ENCODE measurements at places on chromosomes 3 and 15.

GRCh38 chr3:52710512-52710911 lies 4.6 kb downstream of the SPCS1 start:
- no peak for DNase-seq

- DNase-seq: no peak
These were observed 63.0 kb downstream of the MINAR1 start for GRCh38 chr15:79494963-79495755.

- peak; percentile 23 for DNase-seq
These were observed 102.1 kb upstream of the ARPP21 start for GRCh38 chr3:35537265-35537664.

- DNase-seq: no peak
These were observed 225.3 kb downstream of the FOXP1 start for GRCh38 chr3:71358243-71358642.

- DNase-seq: no peak
These were observed 32.5 kb upstream of the TMOD3 start for GRCh38 chr15:51796847-51797401.

GRCh38 chr3:157059181-157059580 lies 100.8 kb downstream of the CCNL1 start:
- DNase-seq: no peak

DNA sequence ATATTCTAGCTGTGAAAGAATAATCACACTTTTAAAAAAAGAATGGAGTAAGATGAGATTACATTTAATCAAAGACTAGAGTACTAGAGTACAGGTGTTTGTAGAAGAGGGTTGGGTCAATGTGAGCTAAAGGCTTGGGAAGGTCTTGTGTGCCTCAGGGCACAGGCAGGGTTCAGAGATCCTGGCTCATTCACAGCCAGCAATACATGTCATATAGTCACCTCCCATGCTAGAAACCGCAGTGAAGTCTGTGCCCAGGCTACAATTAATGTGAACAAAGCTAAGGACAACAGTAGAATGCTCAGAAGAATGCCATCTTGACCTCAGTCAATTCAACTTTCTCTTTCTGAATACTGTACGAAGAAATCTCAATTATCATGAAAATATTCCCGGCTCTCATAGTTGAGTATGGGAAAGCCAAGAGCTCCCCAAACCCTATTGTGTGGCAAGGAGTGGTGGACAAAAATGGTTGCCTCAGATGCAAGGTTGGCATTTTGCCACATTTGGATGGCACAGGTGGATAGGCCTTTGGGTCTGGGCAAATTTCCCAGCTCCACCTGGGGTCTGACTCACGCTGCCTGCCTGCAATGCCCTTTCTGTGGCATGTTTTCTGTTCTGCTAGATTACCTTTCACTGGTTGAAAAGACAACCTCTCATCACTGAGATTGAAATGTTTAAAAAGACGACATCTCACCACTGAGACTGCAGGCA lies 70.2 kb downstream of the NMD3 start:
- no peak for DNase-seq

DNA sequence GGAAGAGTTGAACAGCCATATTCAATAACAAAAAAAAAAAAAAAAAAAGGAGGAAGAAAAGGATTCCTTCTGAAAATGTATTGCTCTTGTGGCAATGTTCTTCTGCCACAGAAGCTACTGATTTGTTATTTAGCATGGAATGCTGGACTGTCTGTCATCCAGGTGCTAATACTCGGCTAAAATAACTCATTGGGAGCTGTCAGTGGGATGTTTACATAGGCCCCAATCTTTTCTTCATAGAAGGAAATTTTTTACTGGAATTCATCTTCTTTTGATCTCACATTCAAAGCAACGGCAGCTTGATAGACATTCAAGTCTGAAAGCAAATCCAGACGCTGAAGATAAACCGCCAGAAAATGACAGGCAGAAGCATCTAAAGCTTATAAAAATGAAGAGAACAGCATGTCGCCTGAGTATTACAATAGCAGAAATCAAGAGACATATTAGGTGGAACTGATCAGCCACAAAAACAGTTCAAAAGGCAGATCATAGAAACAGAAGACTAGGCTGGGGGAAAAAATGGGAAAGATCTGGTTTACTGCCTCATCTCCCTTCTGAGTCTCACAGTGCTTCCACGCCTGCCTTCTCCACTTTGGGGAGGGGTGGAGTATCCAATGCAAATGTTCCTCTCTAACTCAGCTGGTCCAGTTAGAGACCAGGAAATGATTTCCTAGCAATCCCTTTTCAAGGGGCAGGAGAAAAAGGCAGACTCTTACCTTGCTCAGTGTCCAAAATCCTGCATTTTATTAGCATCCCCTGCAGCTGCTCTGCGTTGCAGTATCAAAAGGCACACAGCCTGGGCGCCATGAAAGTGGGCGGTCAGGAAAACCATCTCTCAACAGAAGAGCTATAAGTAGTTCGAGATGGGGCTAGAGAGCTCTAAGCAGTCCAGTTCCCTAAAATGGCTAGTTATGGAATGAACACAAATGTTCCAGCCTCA lies 451.9 kb downstream of the FOXP1 start:
- no peak for DNase-seq

DNA sequence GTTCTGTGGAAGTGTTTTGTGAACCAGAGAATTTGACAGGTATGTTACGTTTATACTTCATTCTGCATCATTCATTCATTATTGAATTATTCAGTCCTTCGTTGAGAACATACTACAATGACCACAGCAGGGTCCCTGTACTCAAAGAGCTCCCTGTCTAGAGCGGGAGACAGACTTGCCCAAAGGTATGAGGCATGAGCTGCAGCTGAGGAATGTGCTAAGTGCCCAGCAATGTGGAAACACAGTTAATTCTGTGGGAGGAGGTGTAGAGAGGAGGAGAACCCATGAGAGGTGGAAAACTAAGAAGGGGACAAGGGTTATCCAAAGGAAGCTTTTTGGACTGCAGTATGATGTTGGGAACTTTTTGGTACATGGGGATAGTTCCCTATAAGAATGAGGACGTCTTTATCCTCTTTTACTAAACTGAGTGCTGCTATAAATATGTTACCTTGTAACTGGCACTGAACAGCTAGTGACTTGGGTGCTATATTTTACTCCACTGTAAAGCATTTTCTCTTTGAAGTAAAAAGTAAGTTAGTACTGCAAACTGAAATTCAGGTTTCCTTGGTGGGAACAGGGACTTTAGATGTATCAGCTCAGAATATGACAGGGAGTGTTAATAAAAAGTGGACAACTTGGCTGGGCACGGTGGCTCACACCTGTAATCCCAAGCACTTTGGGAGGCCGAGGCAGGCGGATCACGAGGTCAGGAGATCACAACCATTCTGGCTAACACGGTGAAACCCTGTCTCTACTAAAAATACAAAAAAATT lies 5.7 kb downstream of the SMAD3 start:
- DNase-seq: no peak

GRCh38 chr3:119069725-119070124 lies 35.1 kb upstream of the IGSF11 start:
- no peak for DNase-seq

DNA sequence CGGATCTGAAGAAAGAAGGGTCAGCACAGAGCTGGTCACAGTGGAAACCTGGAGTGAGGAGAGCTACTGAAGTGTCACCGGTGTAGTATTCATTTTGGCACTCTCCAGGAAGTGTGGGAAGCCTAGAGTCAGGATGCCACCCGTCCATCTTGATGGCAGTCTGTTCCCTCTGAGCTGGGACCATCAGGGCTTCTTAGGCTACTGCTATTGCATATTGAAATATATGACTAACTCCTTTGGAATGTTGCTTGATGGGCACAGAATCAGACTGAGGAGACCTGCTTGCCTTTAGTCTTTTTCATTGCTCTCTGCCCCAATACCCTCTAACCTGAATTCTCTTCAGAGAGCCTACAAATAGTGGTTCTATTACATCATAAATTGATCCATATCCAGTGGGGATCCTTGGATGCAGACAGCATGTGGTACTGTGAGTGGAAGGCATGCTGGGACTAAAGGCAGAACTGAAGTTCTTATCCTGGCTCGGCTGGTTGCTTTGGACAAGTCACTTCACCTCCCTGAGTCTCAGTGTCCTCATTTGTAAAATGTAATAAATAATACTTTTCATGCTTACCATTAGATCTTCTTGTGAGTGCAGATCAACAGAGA lies 143.5 kb downstream of the PDE8A start:
- DNase-seq: no peak
